Dorsolateral prefrontal cortex (tissue), 122 donors: ENCODE measurements at places on chromosomes 4 and X.

DNA sequence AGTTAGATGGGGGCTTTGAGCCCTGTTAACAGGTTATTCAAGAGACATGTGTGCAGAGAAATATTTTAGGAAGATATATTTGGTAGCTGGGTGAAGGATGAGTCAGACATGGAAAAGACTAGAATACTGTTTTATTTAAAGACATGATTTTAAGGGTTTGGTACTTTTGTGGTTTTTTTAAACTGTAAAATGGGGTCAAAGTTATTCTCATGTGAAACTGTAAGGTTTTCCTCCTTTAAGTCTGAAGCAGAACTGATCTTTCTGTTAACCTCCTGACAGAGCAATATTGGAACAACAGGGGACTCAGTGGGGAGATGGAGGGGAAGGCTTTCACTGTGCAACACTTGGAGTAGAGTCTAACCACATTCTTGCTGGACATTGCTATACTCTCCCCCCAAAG is 112.4 kb upstream of the LSM6 start:
- no peak for DNase-seq

DNA sequence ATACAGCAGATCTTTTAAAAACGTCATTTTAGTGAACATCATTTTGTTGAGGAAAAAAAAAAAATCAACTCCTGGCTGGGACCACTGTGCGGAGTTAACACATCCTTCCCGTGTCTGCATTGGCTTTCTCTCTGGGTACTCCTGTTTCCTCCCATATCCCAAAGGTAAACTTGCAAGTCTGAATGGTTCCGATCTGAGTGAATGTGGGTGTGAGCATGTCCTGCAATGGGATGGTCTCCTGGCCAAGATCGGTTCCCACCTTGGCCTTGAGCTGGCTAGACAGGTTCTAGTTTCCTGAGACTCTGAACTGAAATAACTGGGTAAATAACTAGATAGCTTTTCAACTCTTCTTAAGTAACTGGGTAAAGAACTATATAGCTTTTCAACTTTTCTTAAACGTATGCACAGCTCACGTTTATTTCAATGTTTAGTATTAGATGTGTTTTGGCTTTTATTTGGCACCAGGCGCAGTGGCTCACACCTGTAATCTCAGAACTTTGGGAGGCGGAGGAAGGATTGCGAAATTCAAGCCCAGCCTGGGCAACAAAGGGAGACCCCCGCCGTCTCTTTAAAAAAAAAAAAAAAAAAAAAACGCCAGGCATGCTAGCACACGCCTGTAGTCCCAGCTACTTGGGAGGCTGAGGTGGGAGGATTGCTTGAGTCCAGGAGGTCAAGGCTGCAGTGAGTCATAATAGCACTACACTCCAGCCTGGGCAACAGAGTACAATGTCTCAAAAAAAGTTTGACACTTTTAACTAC is 14.0 kb downstream of the RBMX start:
- DNase-seq: no peak

GRCh38 chr4:38663090-38663800 is 754 bp upstream of the KLF3 start:
- no peak for DNase-seq

DNA sequence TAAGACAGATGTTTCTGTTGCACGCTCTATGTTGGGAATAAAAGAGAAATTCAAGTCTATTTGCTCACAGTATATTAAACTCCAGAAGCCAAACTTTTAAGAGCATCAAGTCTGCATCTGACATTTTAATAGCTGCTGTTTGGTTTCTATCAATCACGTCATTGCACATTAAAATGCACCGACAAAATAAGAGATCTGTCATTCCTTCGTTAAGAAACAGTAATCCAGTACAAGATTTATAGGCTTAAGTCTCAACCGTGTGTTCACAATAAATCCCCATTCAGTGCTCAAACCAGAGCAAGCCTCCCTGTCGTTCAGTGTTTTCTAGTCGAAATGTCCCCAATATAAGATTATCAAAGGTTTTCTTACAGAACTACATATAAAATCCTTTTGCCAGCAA is 89.0 kb upstream of the BMPR1B start:
- DNase-seq: no peak

DNA sequence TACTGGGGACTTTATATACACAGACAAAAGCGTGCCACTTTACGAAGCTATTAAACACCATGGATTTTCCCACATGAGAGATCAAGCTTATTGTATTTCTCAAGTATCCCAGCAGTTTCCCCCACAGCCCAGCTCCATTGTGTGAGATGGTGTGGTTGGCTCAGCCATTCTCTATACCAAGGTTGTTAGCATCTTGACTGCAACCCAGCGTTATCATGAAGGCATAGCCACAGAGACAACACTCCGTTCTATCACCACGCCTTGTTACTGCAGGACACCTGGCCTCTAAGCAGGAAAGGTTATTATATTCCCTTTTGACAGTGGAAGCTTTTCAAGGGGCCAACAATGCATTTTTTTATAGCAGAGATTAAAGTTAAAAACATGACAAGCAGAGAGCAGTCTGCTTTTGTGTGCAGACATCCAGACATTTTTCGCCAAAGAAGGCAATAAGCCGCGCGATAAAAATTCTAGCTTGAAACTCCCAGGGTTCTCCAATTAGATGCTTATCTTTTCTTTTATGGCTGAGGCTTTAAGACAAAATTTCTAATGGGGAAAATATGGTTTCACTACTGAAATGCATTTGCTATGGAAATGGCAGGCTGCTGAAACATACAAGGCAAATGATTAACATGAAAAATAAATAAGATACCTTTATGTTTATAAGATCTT is 206.1 kb downstream of the MID1 start:
- DNase-seq: no peak

DNA sequence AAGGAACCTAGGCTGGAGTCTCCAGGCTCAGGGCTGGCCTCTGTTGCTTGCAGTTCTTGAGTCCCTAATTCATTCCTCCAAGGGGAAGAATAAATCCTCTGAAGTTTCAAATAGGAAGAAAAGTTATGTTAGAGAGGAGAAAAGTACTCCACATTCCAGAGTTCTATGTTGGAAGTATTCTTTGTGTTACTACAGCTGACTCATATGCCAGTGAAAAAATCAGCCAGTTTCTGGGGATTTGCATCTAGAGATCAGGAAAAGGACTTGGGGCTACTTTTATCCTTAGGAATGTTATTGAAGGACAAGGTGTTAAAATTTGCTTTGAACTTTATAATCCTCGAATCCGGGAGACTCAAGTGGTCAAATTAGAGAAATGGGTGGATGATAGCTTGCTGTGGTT is 11.7 kb upstream of the NUDT9 start:
- DNase-seq: no peak

- DNase-seq: no peak
Observed at GRCh38 chrX:153684467-153685155, 3.1 kb upstream of the SLC6A8 start.

- DNase-seq: no peak
Observed at GRCh38 chr4:149108626-149109025, 666.4 kb upstream of the NR3C2 start.

GRCh38 chr4:84167564-84167963 is 331.5 kb downstream of the NKX6-1 start:
- DNase-seq: no peak

- no peak for DNase-seq
Observed at GRCh38 chrX:13658602-13659001, 5.7 kb downstream of the TCEANC start.

- no peak for DNase-seq
Observed at GRCh38 chrX:75957107-75957610, 172.1 kb upstream of the MAGEE2 start.

DNA sequence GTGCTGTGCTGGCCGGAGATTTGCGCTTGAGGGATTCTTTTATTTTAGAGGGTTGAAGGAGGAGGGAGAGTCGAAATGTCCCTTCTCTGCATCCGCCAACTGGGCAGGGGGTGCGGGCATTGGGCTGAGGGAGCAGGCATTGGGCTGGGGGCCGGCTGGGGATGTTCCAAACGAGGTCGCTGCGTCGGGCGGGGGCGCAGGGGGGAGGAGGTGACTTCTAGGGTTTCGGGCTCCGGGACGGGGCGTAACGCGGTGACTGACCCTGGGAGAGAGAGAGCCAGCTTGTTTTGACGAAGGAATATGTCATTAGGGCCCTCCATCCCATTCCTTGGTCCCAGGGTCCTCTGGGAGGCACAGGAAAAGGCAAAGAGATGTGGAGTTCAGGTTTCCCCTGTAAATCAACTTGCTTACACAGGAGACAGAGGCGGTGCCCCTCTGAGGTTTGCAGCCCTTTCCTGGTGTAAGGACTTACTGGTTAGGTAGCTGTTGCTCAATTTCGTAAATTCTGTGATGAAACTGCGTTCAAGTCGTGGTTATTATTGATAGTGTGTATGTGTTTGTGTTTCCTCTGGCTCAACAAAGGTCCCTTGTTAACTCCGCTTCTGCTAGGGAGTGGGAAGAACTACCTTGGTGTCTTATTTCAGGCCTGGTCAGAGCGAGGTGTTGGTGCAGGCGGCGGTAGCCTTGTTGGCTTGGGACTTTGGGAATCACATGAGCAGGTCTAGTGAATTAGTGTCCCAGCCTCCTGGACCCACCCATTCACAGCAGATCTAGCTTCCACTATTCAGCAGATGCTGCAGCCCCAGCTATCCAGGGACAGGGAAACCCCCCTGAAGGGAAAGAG is 716 bp downstream of the FHIP1A start:
- DNase-seq: no peak

DNA sequence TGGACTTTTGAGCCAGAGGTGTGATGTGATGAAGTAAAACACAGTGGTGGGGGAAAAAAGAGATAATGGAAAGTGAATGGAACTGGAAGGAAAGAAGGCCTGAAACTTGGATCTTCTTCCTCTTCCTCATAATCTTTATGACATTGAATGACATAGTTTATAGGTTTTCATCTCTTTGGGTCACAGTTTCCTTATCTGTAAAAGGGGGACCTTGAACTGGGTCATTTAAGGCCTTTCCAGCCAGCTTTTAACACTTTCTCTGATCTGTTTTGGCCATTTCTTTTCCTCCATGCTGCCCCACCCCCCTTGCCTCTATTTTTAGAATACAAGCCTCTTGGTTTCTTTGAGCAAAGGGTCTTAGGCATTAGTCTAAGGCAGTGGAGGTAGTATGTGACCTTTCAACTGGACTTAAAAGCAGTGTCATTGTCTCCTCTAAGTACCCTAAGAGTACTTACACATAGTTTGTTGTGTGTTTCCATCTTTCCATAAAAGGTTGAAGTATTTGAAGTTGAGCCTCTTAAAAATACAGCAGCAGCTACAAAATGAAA is 7.8 kb downstream of the CPEB2 start:
- DNase-seq: no peak

GRCh38 chrX:54248309-54248708 is 65.3 kb upstream of the FAM120C start:
- DNase-seq: no peak

- no peak for DNase-seq
Observed at GRCh38 chr4:155060419-155060818, 148.0 kb upstream of the NPY2R start.

DNA sequence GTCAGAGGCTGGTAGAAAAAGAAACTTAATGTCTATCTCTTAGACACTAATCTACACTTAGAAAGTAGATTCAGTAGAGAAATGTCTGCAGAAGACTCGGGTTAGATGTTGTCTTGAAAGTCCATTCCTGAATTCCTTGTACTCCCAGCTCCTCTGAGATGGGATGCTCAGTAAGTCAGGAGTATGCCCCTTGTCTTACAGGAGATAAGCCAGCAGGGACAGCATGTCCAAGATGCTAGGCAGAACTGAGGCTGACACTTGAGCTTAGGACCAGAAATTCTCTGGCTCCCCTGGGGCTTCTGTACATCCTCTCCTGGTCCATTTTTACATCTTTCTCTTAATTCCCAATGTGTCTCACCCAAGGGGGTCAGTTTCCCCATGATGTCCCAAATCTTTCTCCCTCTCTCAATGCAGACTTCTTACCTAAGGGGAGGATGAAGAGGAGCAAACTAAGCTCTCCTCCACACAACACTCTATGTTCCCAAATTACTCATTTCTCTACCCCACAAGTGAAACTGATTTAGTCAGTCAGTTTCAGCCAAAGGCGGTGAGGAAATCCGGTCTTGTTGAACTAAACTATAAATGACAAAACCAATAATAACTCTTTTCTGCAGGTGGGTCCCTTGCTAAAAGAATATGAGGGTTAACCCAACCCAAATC is 558.2 kb upstream of the DIPK2B start:
- DNase-seq: no peak

DNA sequence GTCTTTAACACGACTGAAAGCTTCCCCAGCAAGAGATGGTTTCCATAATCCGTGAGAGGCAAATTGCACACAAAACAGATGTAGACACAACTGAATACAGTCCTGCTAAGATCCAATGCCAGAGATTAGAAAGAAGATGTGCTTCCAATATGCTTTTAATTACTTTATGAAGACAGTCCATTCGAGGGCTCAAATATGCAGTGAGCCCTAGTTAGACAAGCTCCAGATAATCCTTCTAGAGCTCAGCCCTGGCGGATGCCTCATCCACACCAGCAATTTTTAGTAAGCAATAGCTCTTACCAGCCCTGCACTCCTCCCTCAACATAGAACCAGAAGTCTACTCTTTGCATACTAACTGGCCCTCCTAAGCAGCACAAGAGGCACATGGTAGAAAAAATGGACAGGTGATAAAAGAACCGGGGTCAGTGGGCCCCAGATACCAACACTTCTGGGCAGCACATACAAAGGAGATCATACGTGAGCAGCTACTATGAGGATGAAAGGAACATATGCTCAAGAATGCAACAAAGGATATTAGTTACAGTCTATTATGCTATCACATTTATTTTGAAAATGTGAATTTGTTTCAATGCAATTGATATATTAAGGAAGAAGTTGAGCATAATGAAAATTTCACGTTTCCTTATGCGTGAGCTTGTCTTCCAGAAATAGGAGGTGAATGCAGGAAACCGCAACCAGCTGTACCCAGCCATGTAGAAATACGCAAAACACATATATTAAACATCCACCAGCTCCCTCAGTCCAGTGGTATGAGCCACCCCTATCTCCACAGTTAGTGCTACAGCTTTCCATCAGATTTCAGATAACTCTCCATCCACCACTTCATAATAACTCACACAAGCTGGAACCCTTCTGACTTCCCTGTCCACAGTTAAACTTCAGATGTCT is 34.3 kb downstream of the GPC4 start:
- no peak for DNase-seq
